ENCODE measurements at places on chromosomes 3 and 15.

GRCh38 chr3:22907161-22907780 is 295.9 kb upstream of the UBE2E2 start:
- no peak for DNase-seq

DNA sequence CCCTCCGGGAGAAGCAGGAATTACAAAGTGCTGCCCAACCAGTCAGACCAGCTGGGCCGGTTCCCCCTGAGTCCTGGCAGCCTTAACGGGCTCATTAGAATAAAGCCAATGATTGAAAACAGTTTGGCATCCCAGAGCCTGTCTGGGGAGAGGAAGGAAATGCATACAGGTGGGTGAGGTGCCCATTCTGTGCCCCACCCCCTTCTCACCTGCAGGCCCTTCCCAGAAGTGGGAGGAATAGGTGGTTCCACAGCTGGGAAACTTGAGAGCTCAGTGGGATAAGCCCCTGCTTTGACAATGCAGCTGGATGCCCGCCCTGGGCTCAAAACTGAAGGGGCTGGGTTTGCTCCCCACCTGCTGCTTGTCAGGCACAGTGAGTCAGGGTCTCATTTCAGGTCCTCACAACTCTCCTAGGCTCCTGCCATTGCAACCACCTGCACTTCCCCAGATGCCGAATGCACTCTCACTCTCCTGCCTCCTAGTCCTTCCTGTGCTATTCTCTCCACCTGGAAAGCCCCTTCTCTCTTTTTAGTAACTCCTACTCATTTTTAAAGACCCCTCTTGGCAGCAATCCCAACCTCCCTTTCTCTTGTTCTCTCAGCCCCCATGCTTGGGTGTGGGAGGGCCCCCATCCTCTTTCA is 5.5 kb upstream of the BUB1B start:
- DNase-seq: no peak

DNA sequence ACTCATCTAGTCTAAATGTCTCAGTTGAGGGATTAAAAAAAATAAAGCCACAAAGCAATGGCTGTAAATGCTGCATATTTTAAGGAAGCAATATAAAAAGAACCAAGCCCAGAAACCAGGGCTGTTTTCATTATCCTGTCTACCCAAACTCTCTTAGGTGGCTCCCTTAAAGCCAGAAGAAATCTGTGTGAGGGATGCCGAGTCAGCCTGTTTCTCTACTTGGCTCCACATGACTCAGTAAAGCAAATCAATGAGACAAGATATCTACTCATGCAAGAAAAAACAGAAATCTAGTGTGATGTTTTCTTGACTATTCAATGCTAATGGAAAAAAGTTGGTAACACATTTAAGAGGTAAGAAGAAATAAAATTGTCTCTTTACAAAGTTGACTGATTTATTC is 296.2 kb downstream of the ZBTB20 start:
- DNase-seq: no peak

DNA sequence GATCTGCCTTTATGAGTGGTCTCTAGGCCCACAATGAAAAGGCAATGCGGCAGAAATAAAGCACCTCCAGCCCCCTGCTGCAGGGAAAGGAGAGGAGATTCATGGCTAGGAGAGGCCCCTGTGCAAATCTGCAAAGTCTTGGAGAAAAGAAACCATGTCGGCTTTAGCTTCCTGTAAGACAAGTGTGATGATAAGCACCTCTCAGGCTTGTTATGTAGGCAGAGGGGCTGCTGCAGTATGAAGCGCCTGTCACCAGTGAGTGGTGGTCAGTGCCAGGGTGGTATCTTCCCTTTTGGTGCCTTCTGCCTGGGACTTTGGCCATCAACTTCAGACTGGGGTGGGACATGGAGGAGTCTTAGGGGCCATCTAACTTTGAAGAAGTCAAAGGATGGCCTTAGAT is 59.2 kb upstream of the ARHGEF3 start:
- DNase-seq: no peak

DNA sequence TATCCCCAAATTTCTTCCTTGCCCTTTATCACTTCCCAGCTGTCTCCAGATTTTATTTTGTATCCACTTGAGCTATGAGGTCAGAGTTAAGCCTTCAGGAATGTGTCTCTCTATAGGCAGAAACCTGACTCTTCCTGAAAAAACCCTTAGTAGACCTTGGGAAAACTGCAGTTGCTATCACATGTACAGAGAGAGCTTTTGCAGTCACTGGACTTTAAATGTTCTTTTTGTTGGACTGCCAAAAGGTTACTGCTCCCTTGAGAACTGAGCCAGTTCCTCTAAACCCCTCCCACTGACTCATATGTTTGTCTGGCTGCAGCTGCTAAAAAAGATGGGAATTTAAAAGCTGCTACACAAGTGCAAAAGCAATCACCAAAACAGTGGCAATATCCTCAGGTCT is 169.1 kb upstream of the CCDC54 start:
- peak; percentile 47 for DNase-seq

DNA sequence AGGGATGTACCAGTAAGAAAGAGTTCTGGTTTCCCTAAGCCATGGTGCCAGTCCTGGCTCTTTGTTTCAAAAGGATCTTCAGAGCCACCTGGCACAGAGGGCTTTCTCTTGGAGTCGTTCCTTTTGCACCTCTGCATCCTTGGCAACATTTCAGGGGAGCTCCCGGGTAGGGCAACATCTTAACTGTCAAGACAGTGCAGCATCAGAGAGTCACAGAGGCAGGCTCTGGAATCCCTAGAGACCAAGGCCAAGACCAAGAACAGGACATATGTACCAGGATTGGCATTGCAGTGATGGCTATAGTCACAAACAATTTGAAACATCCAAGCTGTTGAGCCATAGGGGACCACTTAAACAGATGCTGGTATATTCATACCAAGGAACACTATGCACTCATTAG is 129.4 kb upstream of the ADPGK start:
- DNase-seq: peak; percentile 76

DNA sequence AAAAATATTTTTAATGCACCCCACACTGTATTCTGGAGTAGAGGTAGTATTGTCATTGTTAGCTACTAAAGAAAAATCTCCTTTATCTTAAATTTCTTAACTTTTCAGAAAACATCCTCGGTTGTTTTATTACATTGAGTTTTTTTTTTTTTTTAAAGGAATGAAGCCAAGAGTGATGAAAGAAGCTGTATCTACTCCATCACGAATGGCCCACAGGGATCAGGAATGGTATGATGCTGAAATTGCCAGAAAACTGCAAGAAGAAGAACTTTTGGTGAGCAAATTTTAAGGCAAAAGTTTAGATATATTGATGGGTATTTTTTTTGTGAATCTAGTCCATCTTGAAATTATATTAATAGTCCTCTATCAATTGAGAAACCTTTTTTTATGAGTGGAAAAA is 49.7 kb upstream of the UTS2B start:
- no peak for DNase-seq

GRCh38 chr15:52154896-52155865 is 36.0 kb downstream of the GNB5 start:
- DNase-seq: no peak

DNA sequence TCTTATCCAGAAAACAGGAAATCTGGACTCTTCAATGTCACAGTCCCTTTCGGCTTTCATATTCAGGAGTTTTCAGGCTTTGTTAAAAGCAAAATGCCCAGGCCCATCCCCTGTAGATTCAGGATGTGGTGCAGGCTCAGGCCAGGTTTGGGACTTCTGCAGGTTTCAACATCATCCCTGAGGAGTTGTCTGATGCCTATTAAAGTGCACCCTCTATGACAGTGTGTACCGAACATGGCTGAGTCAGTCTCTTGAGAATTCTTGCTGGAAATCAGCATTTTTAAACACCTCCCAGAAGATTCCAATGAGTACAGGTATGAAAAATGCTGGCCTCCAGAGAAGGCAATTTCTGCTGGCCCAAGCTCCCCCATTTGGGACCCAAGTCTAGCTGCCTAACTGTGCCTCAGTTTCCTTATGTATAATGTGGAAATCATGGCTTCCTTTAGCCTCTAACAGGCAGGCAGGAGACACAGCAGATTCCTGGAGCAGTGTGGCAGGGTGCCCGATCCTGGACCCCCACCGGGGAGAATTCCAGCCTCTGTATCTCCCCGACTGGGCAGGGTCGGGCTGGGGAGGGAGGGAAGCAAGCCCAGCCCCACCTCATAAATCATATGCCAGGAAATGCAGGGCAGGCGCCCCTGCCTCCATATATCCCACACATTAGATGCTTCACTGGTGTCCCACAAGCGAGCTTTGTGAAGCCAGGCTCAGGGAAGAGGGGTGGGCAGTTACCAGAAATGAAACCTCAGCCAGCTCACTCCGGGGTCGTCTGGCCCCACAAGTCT is 44.4 kb upstream of the SLC6A11 start:
- no peak for DNase-seq

- DNase-seq: no peak
Observed at GRCh38 chr3:183912895-183913579, 28.4 kb upstream of the PARL start.

- no peak for DNase-seq
Observed at GRCh38 chr3:103873021-103873420, 1438.2 kb downstream of the ZPLD1 start.

- DNase-seq: no peak
Observed at GRCh38 chr15:90650117-90650955, 66.8 kb upstream of the BLM start.

- DNase-seq: peak; percentile 43
Observed at GRCh38 chr3:129567176-129567705, 24.3 kb downstream of the H1-8 start.

- DNase-seq: no peak
Observed at GRCh38 chr3:25473246-25473645, 45.2 kb downstream of the RARB start.

All from NCI-H524 treated with DMSO at 0.1 percent for 48 hours (cell line).